ENCODE measurements at places on chromosomes 3 and 15. TPM values are rescaled to one million over a fixed set of nuclear protein-coding genes. Genes with fewer than 3 reads are reported as not detected.

MME gene
- total RNA-seq = 6.2 TPM

HRH1 gene
- total RNA-seq = 4.5 TPM

GRM7 gene
- total RNA-seq = not detected

MESP1 gene
- 0.23 TPM for total RNA-seq

GALNT15 gene
- total RNA-seq = 7.3 TPM
